ENCODE measurements at places on chromosomes 2 and 18. TPM values are rescaled to one million over a fixed set of nuclear protein-coding genes. Genes with fewer than 3 reads are reported as not detected.

Gene RELCH
- total RNA-seq = 41.6 TPM

Gene PSMA8
- total RNA-seq = 13.1 TPM

Gene IL1A
- total RNA-seq = 36.5 TPM

Gene ANKRD62
- total RNA-seq = 56.8 TPM

Measured in testis (tissue), 5 donors.